ENCODE measurements at places on chromosomes 6 and 20.

- DNase-seq = no peak
Observed at GRCh38 chr6:49890988-49891387, 24.7 kb upstream of the CRISP1 start.

DNA sequence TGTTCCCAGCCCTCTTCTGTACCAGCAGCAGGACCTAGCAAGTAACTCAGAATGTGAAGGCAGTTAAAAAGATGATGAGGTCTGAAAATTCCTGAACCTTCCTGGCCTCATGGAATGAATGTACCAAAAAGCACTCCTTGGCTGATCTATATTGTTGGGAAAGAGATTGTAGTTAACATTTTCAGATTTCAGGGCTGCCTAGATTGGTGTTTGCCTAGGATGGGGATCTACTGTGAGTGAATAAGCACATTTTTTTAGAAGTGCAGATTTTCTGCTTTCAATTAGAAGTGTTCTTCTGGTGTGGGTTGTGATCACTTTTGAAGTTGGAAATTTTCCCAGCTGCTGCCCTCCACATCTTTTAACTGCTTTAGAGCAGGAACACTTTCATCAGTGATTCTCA, 6.2 kb downstream of the MYLIP start:
- no peak for DNase-seq

- DNase-seq = peak; percentile 43
Observed at GRCh38 chr6:152863618-152864326, 113.2 kb downstream of the VIP start.

DNA sequence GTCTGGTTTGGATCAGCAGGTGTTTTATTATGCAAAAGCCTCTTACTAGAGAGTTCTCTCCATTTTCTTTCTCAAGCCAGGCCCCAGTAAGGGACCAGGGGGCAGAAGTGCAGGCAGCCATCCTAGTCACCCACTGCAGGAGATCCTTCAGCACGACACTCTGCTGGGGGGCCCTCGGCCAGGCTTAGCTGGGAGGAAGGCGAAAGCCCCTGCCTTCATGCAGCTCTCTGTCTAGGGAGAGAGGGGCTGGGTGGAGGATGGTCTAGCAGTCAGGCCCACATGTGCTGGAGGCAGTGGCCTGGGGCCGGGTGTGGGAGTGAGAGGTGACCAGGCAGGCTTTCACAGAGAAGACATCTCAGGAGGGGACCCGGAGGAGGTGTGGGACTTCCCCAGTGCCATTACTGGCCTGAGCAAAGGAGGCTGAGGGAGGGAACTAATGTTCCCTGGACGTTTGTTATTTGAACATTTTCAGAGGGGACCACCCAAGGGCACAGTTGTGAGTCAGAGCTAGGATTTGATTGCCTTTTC, 33.5 kb upstream of the VSTM2L start:
- no peak for DNase-seq

GRCh38 chr6:145904391-145904790, 59.8 kb downstream of the SHPRH start:
- DNase-seq = no peak

DNA sequence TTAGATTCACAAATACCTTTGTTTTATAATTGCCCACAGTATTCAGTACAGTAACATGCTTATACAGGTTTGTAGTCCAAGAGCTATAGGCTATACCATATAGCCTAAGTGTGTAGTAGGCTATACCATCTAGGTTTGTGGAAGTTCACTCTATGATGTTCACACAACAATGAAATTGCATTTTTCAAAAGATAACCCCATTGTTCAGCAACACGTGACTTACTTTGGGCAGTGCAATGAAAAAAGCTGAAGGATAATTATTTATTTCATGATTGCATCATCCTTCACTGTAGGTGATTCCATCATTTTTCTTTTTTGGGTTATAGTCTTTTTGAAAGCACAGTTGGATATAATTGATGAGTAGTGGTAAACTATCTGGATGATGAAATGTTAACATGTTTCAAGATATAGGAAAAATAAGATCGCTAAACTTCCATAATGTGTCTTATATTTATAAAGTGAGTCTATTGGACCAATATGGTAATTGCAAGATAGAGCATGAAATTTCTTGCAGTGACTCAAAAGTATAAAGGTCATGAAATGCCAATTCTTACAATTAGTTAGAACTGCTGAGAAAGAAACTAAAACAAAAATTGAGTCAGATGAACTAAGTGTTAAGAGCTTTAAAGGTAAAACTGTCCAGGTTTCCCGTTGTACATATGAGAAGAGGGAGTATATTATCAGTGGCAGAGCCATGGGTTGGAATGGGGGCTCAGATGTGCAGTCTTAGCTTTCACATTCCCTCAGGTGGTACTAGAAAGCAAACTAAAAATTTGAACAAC, 164.4 kb downstream of the ZFAND3 start:
- DNase-seq = no peak
